Activated T-helper 1 cell treated with anti-CD3 and anti-CD28 coated beads, Interleukin-12 subunit alpha, Interleukin-12 subunit beta, Interleukin-2, Interleukin-4 antibody, amounts not matched to agents 30 ng/mL and 10 ng/mL and 1 ng/mL, durations not matched to agents 14 hours and 24 hours and 36 hours (primary cell): ENCODE measurements at places on chromosomes 4 and X. TPM values are rescaled to one million over a fixed set of nuclear protein-coding genes. Genes with fewer than 3 reads are reported as not detected.

- no peak overlapping the region for H3K27ac ChIP-seq
- no peaks in the 10 kb centered on the region for H3K27me3 ChIP-seq
- H3K4me1 ChIP-seq: no peaks in the 10 kb centered on the region
- H3K36me3 ChIP-seq: no peaks in the 10 kb centered on the region
- no peak for DNase-seq
These were observed 272.9 kb downstream of the PPP1R2C start for GRCh38 chrX:42505016-42505415.

DNA sequence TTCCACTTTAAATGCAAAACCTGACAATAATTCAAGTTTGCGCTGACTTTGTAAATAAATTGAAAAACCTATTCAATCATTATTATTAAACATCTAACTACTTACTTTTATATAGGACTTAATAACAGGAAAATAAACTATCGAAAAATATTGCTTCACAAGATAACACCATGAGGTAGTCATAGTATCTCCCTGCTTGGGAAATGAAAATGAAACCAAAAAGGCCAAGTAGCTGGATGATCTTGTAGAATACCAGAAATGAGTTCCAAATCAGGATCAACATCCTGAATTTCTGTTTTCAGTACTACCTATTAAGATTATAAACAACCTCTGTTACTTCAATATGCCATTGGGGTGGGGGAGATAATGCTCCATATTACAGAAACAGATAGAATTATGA lies 58.9 kb downstream of the CHIC2 start:
- H3K27me3 ChIP-seq: no peaks in the 10 kb centered on the region
- peaks cover 13% of the 10 kb centered on the region for H3K36me3 ChIP-seq
- H3K4me3 ChIP-seq: peak overlapping the region; percentile 57
- H3K27ac ChIP-seq: no peak overlapping the region
- no peak for DNase-seq

- H3K36me3 ChIP-seq: no peaks in the 10 kb centered on the region
- no peaks in the 10 kb centered on the region for H3K27me3 ChIP-seq
- H3K4me3 ChIP-seq: no peak overlapping the region
- no peaks in the 10 kb centered on the region for H3K4me1 ChIP-seq
- H3K27ac ChIP-seq: no peak overlapping the region
These were observed 65.3 kb upstream of the FAM120C start for GRCh38 chrX:54248309-54248708.

DNA sequence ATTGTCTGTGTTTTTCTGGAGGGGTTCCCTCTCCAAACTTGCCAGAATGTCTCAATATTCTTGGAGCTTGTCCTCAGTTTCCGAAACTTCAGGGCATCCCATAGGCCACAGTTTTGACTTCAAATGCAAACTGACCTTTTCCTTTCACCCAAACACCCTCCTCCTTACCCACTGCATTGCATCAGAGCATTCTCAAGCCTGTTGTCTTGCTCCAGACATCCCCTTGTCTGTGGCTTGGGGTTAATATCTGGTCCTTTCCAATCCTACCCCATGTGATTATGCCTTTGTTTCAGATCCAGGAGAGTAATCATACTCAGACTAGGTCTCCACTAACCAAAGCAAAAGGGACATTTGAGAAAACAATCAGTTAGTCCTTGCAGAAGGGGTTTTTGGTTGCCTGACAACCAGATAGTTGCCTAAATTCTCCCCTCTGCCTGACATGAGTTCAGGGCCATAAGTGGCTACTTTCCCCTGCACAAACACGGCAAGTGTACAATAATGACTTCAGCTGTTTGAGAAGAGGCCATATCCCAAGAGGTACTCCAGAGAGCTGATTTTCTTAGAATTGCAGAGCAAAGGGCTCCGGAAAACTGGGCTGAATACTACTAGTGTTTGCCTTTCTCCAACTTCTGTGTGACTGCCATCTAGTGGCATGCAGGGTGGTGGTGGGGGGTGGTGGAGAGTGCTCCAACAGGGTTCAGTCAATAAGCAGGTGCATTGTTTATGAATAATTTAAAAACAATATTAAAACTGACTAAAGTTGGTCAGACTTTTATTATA lies 130.2 kb downstream of the CHRDL1 start:
- H3K27me3 ChIP-seq: no peaks in the 10 kb centered on the region
- H3K36me3 ChIP-seq: no peaks in the 10 kb centered on the region
- no peaks in the 10 kb centered on the region for H3K4me1 ChIP-seq
- no peak overlapping the region for H3K4me3 ChIP-seq
- H3K27ac ChIP-seq: no peak overlapping the region

- no peak overlapping the region for H3K27ac ChIP-seq
- no peak for DNase-seq
- no peaks in the 10 kb centered on the region for H3K27me3 ChIP-seq
- no peaks in the 10 kb centered on the region for H3K36me3 ChIP-seq
- no peaks in the 10 kb centered on the region for H3K4me1 ChIP-seq
- H3K4me3 ChIP-seq: no peak overlapping the region
These were observed 371.9 kb upstream of the NWD2 start for GRCh38 chr4:36872679-36873078.

GRCh38 chr4:174808119-174808518 lies 20.9 kb downstream of the GLRA3 start:
- H3K36me3 ChIP-seq: no peaks in the 10 kb centered on the region
- H3K27ac ChIP-seq: no peak overlapping the region
- no peaks in the 10 kb centered on the region for H3K4me1 ChIP-seq

GRCh38 chr4:169945636-169946035 lies 80.6 kb downstream of the MFAP3L start:
- H3K27ac ChIP-seq: no peak overlapping the region
- H3K4me1 ChIP-seq: no peaks in the 10 kb centered on the region
- H3K36me3 ChIP-seq: no peaks in the 10 kb centered on the region
- H3K4me3 ChIP-seq: no peak overlapping the region
- DNase-seq: no peak
- peaks cover 2% of the 10 kb centered on the region for H3K27me3 ChIP-seq

DNA sequence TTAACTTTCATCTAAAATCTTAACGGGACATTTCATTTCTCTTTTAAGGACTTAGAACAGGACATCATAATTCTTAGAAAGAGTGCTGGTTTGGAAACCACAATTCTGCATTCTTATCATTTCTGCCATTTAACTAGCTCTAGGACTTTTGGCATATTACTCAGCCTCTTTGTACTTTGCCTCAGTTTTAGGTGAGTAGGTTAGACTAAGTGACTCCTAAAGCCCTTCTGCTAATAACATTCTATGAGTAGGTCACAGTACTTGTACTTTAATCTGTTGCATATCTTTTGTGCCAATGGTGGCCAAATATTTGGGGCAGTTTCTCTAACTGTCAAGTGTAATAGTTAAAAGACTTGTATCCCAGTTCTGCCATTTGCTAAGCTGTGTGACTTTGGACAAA lies 115.4 kb upstream of the NUDT6 start:
- peaks cover 21% of the 10 kb centered on the region for H3K36me3 ChIP-seq
- no peak for DNase-seq
- no peak overlapping the region for H3K27ac ChIP-seq

DNA sequence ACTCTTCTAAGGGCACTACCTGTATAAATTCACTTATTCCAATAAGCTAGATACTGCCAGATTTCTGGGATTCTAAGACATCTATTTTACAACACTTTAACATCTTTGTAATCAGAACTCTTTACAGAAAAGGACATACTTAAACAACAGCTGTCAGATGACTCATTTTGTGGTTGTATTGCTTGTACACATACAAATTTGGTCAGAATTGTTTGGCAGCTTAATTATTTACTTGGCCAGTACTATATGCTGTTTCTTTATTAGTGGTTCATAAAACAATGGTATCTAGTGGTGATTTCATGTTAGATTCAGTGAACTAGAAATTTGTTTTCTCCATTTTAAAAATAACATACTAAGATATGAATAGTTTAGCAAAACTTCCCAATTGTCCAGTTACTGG lies 27.2 kb downstream of the PALLD start:
- H3K4me3 ChIP-seq: no peak overlapping the region
- peaks cover 15% of the 10 kb centered on the region for H3K27me3 ChIP-seq
- H3K4me1 ChIP-seq: no peaks in the 10 kb centered on the region
- H3K36me3 ChIP-seq: peaks cover 3% of the 10 kb centered on the region
- no peak overlapping the region for H3K27ac ChIP-seq

DNA sequence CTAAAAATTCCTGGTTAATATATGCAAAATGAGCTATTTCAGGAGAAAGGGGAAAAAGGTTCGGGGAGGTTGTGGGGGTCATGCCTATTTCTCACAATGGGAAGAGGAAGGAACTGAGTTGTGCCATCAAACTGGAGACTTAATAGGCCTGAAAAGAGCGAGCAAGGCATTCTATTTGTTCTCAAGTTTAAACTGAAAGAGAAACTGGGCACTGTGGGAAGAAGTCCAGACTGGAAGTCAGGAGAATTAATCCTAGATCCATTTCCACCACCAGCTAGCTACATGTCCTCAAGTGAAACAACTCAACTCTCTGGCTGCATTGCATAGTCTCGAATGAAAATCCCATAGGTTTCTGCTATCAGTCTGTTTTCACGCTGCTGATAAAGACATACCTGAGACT lies 50.6 kb downstream of the PPARGC1A start:
- H3K27ac ChIP-seq: no peak overlapping the region
- H3K4me1 ChIP-seq: no peaks in the 10 kb centered on the region
- no peaks in the 10 kb centered on the region for H3K36me3 ChIP-seq
- no peaks in the 10 kb centered on the region for H3K27me3 ChIP-seq
- no peak overlapping the region for H3K4me3 ChIP-seq
- no peak for DNase-seq

GRCh38 chr4:123396307-123397143 lies at the start of gene SPRY1:
Gene SPRY1, plus strand, starts transcription at chr4:123396795. Its CDS starts 4,797 bp downstream, at chr4:123401592.
- peaks cover 42% of the 10 kb centered on the region for H3K4me1 ChIP-seq
- H3K4me3 ChIP-seq: peak within 1 kb of the TSS; percentile 96
- H3K27me3 ChIP-seq: peaks cover 14% of the 10 kb centered on the region
- peaks cover 25% of the 10 kb centered on the region for H3K36me3 ChIP-seq
- peak; percentile 77 for DNase-seq

DNA sequence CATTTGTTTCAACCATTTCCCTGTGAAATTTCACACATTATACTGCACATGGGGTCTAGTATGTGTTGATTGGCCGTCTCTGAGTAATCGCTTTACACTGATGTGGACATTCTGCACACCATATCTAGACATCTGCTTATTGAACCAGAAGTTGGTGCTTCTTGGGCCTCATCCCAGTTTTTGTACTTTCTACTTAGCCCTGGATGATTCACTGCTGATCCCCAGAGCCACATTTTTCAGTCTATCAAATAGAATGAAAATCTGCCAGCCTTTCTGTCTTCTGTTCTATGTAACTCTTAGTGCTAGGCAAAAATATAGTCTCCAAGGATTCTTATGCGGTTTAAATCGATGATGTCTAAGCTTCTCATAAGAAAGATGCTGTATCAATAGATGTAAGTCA lies 40.5 kb upstream of the RELL1 start:
- peaks cover 16% of the 10 kb centered on the region for H3K4me1 ChIP-seq
- H3K36me3 ChIP-seq: no peaks in the 10 kb centered on the region
- no peak for DNase-seq
- H3K27me3 ChIP-seq: no peaks in the 10 kb centered on the region

DNA sequence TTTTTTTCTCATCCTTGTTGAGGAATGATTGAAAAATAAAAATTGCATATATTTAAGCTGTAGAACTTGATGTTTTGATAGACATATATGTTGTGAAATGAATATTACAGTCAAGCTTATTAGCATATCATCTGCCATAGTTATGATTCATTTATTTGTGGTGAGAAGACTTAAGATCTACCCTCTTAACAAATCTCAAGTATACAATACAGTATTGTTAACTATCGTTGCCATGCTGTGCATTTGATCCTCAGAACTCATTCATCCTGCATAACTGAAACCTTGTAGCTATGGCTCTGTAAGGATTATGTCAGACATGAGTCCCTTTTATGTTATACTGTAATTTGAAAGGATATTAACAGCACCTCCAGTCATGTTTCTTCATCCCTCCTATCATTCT lies 2045.3 kb downstream of the ARAP2 start:
- no peaks in the 10 kb centered on the region for H3K4me1 ChIP-seq
- H3K36me3 ChIP-seq: no peaks in the 10 kb centered on the region
- H3K27ac ChIP-seq: no peak overlapping the region
- no peaks in the 10 kb centered on the region for H3K27me3 ChIP-seq

GRCh38 chr4:4490041-4490440 lies 51.8 kb downstream of the STX18 start:
- no peak overlapping the region for H3K4me3 ChIP-seq
- no peaks in the 10 kb centered on the region for H3K27me3 ChIP-seq
- no peaks in the 10 kb centered on the region for H3K36me3 ChIP-seq
- peaks cover 8% of the 10 kb centered on the region for H3K4me1 ChIP-seq

DNA sequence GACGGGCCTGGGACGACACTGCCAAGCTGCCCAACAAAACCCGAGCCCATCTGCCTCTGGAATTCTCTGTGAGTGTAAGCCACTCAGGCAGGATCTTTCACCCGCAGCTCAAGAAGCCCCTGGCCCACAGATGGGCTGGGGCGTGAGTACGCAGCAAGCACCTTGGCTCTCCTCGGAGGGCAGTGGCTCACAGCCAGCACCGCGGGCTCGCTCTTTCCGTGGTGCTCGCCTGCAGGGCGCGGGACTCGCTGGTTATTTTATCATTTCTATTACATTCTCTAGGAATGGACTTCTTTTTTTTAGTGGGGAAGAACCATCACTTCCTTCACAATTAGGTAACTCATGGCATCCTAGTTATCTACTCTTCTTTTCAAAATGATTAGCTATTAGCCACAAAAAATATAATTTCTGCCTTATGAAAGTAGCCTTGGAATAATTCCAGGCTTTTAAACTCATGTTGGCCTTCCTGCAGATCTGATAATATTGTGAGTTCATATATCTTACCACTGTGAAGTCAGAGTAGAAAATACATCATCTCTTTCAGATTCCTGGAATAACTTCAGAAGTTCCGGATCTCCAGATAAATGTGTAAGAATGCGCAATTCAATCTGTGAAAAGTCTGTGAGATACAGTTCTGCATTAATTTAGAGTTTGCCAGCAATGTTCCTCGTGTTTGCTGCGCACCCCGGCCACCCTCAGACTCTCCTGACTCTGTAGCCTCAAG lies 68.6 kb downstream of the NAT8L start:
- no peaks in the 10 kb centered on the region for H3K4me1 ChIP-seq
- H3K36me3 ChIP-seq: peaks cover 10% of the 10 kb centered on the region
- H3K4me3 ChIP-seq: no peak overlapping the region
- no peak for DNase-seq
- H3K27ac ChIP-seq: no peak overlapping the region

GRCh38 chr4:174201871-174202270 lies 81.6 kb downstream of the FBXO8 start:
- H3K36me3 ChIP-seq: no peaks in the 10 kb centered on the region
- no peak overlapping the region for H3K27ac ChIP-seq
- DNase-seq: no peak
- H3K27me3 ChIP-seq: peaks cover 15% of the 10 kb centered on the region

- no peak overlapping the region for H3K27ac ChIP-seq
- DNase-seq: no peak
- no peaks in the 10 kb centered on the region for H3K36me3 ChIP-seq
- no peaks in the 10 kb centered on the region for H3K27me3 ChIP-seq
- H3K4me1 ChIP-seq: no peaks in the 10 kb centered on the region
These were observed 12.0 kb downstream of the COL4A6 start for GRCh38 chrX:108426262-108426661.

The UGT2B7 gene
- total RNA-seq: not detected in 2 replicates

The SMIM10L2A gene
- total RNA-seq: 1.3 TPM in 2 replicates

The SATL1 gene
- total RNA-seq: not detected in 2 replicates

The ADGRG2 gene
- total RNA-seq: not detected in 2 replicates

The BMP15 gene
- not detected in 2 replicates for total RNA-seq

The HPSE gene
- 23.1 and 24.1 TPM in 2 replicates for total RNA-seq

The KLB gene
- total RNA-seq: not detected in 2 replicates
